ENCODE measurements at places on chromosomes 5 and 9.

DNA sequence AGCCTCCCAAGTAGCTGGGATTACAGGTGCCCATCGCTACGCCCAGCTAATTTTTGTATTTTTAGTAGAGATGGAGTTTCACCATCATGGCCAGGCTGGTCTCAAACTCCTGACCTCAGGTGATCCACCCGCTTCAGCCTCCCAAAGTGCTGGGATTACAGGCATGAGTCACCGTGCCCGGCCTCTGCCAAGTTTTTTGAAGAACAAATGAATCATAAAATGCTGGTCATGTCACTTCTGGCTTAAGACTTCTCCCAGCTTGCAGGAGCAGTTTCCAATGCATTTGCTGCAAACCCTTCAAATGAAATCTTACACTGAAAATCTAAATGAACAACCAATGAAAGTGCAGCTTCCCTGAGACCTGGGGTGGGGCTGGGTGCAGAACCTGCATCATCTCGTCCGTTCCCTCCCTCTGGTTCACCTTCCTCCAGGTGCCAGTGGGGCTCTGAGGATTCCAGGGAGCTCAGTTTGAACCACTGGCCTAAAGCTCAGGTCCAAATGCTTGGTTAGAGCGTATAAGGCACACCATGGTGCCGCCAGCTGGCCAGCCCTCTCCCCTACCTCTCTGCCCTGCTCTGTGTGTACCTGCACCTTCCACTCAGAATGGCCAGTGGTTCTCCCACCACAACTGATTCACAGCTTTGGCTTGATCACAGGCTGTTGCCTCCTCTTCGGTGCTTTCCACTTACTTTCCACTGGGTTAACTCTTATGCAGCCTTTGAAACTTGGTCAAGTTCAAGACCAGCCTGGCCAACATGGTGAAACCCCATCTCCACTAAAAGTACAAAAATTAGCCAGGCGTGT, 39.8 kb upstream of the FUBP3 start:
- no peak for DNase-seq

GRCh38 chr5:149680810-149681221, 49.3 kb upstream of the PPARGC1B start:
- DNase-seq = peak; percentile 55

GRCh38 chr5:178143246-178143645, 10.4 kb downstream of the NHP2 start:
- no peak for DNase-seq

- DNase-seq = no peak
Observed at GRCh38 chr9:17219261-17219660, 84.4 kb downstream of the CNTLN start.

DNA sequence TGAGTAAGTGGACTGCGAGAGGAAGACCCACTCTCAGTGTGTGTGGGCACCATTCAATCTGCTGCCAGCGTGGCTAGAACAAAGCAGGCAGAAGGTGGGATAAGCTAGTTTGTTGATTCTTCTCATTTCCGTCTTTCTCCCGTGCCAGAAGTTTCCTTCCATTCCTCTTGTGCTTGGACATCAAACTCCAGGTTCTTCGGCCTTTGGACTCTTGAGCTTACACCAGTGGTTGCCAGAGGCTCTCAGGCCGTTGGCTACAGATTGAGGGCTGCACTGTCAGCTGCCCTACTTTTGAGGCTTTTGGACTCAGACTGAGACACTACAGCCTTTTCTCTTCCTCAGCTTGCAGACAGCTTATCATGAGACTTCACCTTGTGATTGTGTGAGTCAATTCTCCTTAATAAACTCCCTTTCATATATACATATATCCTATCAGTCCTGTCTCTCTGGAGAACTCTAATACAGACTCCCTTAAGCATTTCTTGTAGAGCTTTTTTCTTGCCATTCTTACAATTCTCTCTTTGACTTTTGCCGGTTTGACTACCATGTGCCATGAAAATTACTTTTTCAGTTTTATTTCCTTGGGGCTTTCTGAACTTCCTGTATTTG, 494.9 kb downstream of the PRR16 start:
- no peak for DNase-seq

DNA sequence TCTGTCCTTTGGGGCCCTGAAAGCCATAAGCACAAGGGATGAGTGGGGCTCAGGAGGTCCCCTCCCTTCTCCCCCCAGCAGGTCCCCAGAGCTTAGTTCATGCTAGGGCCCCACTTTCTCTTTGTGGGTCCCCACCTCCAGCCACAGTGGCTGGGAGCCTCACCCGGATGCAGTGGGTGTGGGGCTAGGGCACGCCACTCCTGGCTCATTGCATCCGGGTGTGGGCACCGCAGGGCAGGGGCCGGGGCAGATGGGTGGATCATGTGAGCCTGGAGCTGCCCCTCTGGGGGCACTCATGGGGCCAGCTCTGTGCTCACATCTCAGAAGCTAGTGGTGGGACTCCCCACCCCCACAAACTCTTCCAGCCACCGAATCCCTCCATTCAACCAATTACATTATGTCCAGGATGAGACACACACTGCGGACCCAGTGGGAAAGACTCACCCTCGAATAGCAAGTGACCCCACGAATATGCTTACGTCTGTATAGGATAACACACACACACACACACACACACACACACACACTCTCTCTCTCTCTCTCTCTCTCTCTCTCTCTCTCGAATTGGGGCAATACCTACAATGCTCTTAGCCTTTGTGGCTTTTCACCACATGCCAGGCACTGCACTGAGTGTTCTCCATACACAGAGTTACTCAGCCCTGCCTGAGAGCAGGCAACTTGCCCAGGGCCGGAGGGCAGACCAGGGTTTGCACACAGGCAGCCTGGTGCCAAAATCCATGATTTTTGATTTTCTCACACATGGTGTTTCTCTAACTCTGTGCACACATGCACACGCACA, 16.8 kb upstream of the PHYKPL start:
- DNase-seq = no peak

DNA sequence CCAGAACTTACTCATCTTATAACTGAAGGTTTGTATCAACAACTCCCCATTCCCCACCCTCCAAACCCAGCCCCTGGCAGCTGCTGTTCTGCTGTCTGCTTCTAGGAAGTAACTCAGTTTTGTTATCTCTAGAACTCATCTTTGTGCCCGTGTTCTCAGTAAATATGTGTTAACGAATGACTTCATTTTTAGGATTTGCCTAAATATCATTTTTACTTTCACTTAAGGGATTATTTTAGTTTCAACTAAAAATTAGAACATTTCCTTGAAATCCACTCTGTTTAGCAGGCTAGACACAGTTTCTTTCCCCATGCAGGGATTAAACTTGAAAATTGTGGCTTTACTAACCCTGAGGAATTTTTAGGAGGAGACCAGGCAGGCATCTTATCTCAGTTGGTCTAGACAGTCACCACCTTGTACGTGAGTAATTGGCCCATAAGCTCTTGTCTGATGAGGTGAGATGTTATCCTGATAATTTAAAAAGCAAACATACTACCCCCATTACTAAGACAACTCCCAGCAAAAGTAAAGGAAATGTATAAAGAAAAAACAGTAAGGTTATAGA, 68.2 kb upstream of the TNFAIP8 start:
- no peak for DNase-seq

DNA sequence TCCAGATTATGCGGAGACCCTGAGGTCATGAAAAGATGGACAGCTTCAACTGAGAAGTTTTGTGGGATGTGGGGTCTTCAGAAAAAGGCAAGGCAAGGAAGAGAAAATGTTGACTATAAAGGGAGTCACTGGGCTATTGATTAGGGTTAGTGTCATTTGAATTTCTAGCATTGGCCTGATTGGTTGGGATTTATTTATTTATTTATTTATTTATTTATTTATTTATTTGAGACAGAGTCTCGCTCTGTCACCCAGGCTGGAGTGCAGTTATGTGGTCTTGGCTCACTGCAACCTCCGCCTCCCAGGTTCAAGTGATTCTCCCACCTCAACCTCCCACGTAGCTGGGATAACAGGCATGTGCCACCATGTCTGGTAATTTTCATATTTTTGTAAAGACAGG, 279.7 kb downstream of the NTRK2 start:
- no peak for DNase-seq

- DNase-seq = no peak
Observed at GRCh38 chr5:123671042-123671441, 159.1 kb downstream of the CSNK1G3 start.

DNA sequence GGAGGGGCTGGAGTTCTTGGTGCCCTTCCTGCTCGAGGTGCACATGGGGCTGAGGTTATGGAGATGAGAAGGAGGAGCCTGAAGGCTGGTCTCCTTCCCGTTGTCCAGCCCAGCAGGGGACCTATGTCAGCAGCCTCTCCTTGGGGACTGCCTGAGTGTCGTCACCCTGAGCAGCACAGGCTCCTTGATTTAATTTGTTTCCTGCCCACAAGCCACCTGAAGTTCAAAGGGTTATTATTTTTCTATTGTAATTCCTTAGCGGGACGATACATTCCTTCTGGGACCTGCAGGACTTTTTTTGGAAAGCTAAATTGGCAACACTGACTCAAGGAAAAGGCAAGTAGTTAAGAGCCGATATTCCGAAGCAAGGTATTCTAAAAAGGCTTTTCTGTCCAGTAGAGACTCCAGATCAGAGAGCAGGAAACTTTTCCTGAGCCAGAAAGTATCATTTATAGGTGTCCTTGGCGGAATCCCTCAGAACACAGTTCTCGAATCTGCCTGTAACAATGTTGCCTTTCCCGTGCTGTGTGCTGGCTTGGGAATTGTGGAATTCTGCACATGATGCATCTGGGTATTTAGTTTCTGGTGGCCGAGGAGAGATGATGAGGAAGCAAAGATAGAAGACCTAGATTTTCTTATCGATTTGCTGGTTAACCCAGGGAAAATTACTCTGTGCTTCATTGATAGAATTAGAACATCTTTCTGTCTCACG, 55.4 kb downstream of the ARHGAP26 start:
- no peak for DNase-seq

DNA sequence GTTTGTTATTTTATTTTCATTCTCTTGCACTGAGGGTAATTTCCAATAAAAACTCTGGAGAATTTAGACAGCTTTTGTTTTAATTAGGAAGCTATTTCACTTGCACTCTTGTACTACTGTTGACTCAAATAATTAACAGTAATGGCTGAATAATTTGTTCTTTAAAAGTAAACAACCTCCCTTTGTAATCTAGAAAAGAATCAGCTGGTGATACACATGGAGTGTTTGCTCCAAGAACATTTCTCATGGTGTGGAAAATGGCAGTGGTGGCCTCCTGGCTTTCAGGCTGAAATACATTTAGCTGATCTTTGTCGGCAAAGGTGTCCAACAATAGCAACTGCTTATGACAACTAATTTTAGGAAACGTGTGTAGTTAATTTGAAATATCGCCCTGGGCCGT, 129.4 kb downstream of the C9orf152 start:
- DNase-seq = no peak

DNA sequence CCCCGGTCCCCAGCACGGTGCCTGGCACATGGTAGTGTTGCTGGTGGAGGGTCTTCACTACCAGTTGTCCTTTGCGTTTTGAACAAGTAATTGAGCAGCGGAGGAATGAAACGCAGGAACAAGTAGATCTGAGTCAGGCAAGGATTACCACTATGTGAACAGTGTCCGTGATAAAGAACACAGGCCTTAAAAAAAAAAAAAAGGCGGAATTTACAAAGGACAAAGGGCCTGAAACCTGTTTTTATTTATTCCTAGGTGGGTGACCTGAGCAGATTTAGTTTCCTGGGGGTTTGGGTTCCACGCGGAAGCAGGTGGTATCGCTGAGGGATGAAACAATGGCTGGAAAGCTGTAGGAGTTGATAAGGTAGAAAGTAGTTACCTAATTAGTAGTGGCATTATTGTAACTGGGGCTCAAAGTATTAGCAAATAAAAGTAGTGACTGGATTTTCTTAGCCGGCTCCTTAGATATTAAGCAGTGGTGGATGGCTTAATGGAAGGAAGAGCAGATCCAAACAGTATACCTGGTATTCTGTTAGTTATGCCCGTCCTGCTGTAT, 1.1 kb downstream of the RUSC2 start:
- no peak for DNase-seq

DNA sequence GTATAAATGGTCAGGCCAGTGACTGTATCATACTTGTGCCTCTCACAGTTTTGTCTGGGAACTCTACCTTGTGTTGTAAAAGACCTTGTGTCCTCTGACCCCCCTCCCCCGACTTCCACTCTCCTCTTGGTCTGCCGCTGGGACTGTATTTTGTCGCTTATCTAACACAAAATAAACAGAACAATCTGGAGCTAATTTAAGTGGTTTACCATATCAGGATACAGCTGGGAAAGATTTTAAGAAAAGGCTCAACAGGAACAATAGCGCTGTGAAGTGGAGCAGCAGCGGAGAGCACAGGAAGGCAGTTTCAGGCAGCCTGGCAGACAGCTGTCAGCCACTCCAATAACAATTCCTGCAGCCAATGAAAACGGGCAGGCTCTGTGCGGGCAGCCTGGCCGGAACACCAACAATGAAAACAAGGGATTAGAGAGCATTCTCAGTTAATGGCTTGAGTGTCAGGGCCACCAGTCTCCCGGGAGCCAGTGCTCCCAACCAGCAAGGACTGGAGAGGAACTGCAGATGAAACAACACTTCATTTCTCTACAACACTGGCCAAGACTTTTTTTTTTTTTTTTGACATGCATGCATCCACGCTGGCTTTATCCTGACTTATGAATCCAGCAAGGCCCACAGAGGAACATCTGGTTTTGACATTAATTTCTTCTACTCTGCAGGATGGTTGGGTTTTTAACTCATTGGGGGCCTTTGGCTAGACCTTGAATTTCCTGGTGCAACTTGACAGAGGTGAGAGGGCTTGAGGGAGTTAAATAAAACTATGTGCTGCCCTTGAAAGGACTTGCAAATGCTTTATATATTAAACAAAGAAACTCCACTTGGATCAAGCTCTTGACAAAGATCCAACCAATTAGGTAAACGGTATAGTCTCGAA, 76.7 kb downstream of the ARSB start:
- DNase-seq = no peak

DNA sequence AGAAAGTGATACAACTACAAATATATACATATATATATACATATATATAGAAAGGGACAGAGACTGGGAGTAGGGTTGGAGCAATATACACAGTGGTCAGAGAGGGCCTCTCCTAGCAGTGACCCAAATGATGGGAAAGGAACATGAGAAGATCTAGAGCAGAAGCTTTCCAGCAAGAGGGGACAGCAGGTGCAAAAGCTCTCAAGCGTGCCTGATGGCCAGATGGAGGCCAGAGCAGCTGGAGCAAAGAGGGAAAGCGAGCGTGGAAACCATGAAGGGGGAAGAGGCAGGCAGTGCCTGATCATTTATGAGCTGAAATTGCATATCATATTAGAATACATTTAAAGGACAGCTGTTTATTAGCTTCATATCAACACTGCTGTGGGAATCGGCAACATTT, 7.6 kb upstream of the GRPEL2 start:
- DNase-seq = no peak

GRCh38 chr9:109254317-109254716, 66.5 kb downstream of the EPB41L4B start:
- no peak for DNase-seq

GRCh38 chr5:38641003-38641402, 84.6 kb upstream of the LIFR start:
- DNase-seq = no peak

DNA sequence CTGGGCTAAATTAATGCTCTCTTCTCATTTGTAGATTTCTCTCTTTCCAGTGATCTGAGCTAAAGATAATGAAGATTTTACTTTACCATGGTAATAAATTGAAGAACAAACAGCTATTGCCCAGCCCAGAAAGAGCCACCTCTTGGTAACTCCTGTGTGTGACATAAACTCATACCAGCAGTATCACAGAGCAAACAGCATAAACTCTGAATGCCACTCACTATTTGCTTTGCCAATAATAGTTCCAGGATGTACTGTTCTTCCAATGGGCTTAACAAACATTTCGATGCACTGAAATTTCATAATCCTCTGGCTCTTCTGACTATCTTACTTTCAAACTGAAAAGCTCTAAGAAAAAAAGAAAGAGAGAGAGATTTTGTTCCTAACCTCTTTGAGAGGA, 69.8 kb upstream of the RASEF start:
- no peak for DNase-seq
